HepG2 (cell line): ENCODE measurements at places on chromosomes 16 and 17. TPM values are rescaled to one million over a fixed set of nuclear protein-coding genes. Genes with fewer than 3 reads are reported as not detected.

DNA sequence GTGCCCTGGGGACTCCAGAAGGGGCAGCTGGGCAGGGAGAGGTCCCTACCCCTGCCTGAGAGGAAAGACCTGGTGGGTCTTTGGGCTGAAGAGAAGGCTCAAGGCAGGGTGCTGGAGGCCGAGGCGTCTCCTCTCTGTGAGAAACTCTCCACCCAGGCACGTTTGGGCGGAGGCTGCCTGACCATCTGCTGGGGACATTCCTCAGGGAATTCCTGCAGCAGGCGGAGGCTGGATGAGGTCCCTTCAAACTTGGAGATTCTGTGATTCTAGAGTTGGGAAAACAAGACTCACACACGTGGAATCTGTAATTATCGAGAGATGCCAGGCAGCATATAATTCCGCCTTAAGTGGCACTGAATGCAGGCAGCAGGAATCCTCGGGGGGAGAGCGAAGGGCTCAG lies 21.1 kb upstream of the PHF12 start:
- H3K27ac ChIP-seq = no peak overlapping the region
- H3K4me1 ChIP-seq = peaks cover 36% of the 10 kb centered on the region
- peaks cover 6% of the 10 kb centered on the region for H3K27me3 ChIP-seq
- no peak for DNase-seq

DNA sequence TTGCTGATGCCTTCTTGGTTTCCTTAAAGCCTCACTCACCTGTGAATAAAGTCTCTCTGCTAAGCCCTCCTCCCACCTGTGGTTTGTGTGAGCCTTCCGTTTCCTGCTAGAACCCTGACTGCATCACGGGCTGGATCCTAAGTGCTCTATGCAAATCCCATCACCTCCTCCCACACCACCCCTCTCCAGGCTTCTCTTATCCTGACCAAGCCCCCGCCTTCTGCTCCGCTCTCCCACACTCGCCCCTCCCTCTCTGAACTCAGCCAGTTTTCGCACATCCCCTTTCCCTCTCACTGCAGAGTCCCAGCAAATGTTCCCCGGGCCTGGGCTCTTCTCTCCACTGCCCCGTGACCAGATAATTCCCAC lies 51.8 kb downstream of the PIMREG start:
- no peaks in the 10 kb centered on the region for H3K36me3 ChIP-seq
- H3K27ac ChIP-seq = no peak overlapping the region
- H3K4me1 ChIP-seq = no peaks in the 10 kb centered on the region
- H3K4me3 ChIP-seq = no peak overlapping the region
- no peak for DNase-seq

- no peak for DNase-seq
- H3K27me3 ChIP-seq = peaks cover 16% of the 10 kb centered on the region; the same call in 1 of the 3 replicates
- no peaks in the 10 kb centered on the region for H3K4me1 ChIP-seq
- H3K27ac ChIP-seq = no peak overlapping the region
- no peaks in the 10 kb centered on the region for H3K36me3 ChIP-seq
These were observed 309.8 kb downstream of the XYLT1 start for GRCh38 chr16:17160920-17161431.

GRCh38 chr17:55576237-55576995 lies 65.2 kb upstream of the SMIM36 start:
- no peaks in the 10 kb centered on the region for H3K36me3 ChIP-seq
- peaks cover 3% of the 10 kb centered on the region; the same call in 1 of the 2 replicates for H3K27me3 ChIP-seq
- H3K4me1 ChIP-seq = peaks cover 20% of the 10 kb centered on the region; the same call in 1 of the 2 replicates
- DNase-seq = peak; percentile 28
- no peak overlapping the region for H3K27ac ChIP-seq

DNA sequence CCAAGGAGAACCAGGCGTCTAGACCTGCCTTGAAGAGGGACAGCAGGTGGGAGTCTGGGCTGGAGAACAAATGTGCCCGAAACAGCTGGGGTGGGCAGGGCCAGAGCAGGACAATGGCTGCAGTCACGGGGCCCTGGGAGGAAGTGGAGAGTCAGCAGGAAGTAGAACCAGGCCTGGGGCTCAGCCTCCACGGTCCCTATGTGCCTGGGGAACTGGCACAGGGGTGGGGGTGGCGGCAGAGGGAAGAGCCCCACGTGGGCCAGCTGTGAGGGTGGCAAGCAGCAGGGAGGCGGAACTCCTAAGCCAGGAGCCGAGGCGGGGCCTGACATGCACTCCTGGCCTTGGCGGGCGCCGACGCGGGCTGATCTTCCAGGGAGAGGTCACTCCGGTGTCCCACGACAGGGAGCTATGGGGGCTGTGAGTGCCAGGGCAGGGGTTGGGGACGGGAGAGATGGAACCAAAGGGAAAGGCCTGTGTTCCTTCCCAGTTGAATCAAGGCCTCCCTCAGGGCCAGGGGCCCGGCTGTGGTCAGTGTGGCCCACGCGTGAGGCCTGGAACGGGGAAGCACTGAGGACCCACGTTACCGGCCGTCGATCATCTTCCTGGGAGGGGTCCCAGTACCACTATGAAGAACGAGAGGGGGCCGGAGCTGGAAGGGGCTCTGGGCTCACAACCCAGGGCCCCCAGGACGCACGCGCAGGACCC lies 42.7 kb downstream of the TIMM22 start:
- H3K27ac ChIP-seq = peak overlapping the region; percentile 40
- DNase-seq = no peak
- H3K27me3 ChIP-seq = no peaks in the 10 kb centered on the region
- H3K36me3 ChIP-seq = 0 out of 2 replicates have a peak, but pooled peaks cover 1% of the 10 kb centered on the region

DNA sequence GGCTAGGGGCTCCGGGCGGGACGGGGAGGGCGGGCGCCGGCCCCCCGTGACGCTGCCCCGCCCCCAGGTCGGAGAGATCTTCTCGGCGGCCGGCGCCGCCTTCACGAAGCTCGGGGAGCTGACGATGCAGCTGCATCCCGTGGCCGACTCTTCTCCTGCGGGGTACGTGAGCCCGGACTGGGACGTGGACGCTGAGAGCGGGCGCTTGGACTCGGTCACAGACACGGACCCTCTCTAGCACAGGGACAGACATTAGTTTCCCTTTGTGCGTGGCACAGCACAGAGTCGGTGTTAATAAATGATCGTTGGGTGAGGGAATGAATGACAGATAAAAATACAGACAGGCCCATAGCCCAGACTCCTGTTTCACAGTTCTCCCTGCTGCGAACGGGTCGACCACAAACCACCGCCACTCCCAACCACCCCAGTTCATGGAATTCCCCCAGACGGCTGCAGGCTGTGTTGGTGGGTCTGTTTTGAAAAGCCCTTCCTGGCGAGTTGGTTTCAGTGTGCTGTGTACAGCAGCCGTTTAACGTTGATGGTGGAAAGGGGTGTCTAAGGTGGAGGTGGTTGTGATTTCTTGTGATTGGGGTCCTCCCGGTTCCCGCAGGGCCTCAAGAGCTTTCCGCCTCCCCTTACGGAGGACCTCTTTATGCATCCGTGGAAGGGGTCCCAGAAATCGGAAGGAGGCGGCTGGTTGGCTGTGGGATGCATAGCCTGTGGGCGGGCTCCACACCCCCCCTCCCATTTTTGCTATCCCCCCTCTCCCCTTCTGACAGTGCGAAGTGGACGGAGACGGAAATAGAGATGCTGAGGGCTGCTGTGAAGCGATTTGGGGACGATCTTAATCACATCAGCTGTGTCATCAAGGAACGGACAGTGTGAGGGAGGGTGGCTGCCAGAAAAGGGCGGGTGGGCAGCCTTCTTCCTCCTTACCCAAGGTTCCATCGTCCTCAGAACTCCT lies 2.9 kb downstream of the RNASEK start:
- H3K36me3 ChIP-seq = no peaks in the 10 kb centered on the region
- no peaks in the 10 kb centered on the region; the same call in 1 of the 2 replicates for H3K27me3 ChIP-seq
- H3K4me3 ChIP-seq = peak overlapping the region; percentile 84
- no peak for DNase-seq

- H3K4me3 ChIP-seq = no peak overlapping the region
- no peaks in the 10 kb centered on the region for H3K27me3 ChIP-seq
- peaks cover 86% of the 10 kb centered on the region for H3K4me1 ChIP-seq
- no peak for DNase-seq
- no peak overlapping the region for H3K27ac ChIP-seq
- H3K36me3 ChIP-seq = no peaks in the 10 kb centered on the region
These were observed 33.9 kb upstream of the SEC14L1 start for GRCh38 chr17:77106874-77107358.

DNA sequence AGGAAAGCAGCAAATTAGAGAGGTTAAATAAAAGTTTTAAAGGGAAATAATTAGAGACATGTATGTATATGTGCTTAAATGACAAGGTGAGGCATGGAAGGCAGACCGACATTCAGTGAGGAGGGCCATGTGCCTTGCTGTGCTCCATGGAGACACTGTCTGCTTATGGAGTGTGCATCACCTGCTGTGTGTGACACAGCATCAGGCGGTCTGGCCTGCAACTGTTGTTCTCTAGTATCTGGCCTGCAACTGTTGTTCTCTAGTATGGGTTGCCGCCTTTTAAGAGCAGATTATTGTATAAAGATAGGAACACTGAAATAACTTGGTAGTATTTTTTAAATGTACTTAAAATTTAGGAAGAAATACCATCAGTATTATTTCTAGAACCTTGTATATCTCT lies 225.1 kb downstream of the LGALS9B start:
- H3K27me3 ChIP-seq = no peaks in the 10 kb centered on the region
- H3K4me3 ChIP-seq = no peak overlapping the region
- H3K36me3 ChIP-seq = no peaks in the 10 kb centered on the region
- no peaks in the 10 kb centered on the region for H3K4me1 ChIP-seq

GRCh38 chr17:74276541-74277009 lies 2.5 kb downstream of the DNAI2 start:
- H3K4me1 ChIP-seq = no peaks in the 10 kb centered on the region
- peaks cover 6% of the 10 kb centered on the region for H3K27me3 ChIP-seq
- no peak for DNase-seq
- no peak overlapping the region for H3K27ac ChIP-seq

DNA sequence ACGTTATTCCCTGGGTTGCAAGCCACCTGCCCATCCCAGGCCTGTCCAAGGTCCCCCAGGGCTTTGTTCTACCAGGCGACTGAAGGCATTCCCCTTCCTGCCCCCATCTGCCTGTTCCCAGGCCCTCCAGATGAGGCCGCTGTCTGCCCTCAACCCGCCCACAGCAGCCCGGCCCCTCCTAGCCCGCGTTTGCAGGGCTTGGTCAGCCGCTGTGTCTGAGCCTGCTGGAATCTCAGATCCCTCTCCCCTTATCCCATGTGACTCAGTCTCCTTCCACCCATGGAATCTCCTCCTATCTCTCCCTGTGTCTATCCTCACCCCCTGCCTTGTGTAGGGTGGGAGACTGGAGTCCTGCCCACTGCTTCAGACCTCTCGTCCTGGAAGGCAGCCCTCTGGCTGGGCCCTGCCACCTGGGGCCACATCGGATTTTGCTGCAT lies 186.0 kb upstream of the TNRC6C start:
- H3K36me3 ChIP-seq = no peaks in the 10 kb centered on the region
- no peak overlapping the region for H3K4me3 ChIP-seq
- peaks cover 8% of the 10 kb centered on the region for H3K27me3 ChIP-seq
- H3K4me1 ChIP-seq = no peaks in the 10 kb centered on the region
- no peak overlapping the region for H3K27ac ChIP-seq

DNA sequence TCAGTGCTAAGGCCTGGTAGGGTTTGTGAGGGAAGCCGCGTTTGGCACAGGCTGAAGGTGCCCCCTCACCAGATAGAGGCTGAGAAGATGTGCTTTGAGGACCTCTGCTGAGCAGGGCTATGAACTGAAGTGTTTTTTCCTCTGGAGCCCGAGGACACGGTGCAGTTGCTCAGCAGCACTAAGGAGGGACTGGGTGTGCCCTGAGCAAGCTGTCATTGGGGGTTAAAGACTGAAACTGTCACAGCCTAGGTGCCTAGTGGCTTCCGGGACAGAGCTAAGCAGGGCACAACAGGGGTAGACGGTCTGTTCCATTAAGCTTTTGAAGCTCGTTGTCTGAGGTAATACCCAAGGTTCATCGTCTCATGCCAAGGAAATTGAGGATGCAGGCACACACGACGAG lies 24.8 kb upstream of the ASGR2 start:
- peaks cover 43% of the 10 kb centered on the region for H3K4me1 ChIP-seq
- peak overlapping the region; percentile 62 for H3K27ac ChIP-seq
- no peaks in the 10 kb centered on the region for H3K27me3 ChIP-seq
- H3K4me3 ChIP-seq = no peak overlapping the region
- no peaks in the 10 kb centered on the region for H3K36me3 ChIP-seq
- no peak for DNase-seq

DNA sequence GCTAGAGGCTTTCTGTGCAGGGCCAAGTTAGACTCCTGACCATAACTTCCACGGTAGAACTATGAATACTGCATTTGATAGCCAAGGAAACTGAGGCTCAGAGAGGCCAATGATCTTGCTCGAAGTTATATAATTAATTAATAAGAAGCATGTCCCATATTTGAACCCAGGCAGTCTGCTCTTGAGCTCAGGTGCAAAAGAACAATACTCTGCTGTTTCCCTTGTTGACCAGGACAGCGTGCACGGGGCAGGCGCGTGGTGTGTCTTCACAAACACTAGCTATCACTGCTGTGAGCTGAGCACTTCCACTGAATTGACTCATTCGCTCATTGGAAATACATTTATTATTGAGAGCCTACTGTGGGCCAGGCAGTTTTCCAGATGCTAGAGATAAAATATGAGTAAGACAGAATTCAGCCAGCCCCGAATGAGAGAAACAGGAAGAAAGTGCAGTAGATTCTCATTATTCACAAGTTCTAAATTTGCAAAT lies 1.6 kb downstream of the CHD9 start:
- H3K27ac ChIP-seq = peak overlapping the region; percentile 85
- DNase-seq = peak; percentile 72
- no peaks in the 10 kb centered on the region for H3K36me3 ChIP-seq
- peak overlapping the region; percentile 76 for H3K4me3 ChIP-seq
- peaks cover 89% of the 10 kb centered on the region for H3K4me1 ChIP-seq

- DNase-seq = no peak
- peaks cover 40% of the 10 kb centered on the region for H3K27me3 ChIP-seq
- no peak overlapping the region for H3K4me3 ChIP-seq
- H3K27ac ChIP-seq = no peak overlapping the region
- peaks cover 17% of the 10 kb centered on the region for H3K4me1 ChIP-seq
These were observed 1.9 kb downstream of the NECAB2 start for GRCh38 chr16:83969771-83970429.

- H3K4me1 ChIP-seq = peaks cover 91% of the 10 kb centered on the region
- DNase-seq = peak; percentile 49
- H3K4me3 ChIP-seq = peak overlapping the region; percentile 89
- no peaks in the 10 kb centered on the region; the same call in 2 of the 3 replicates for H3K27me3 ChIP-seq
These were observed 12.4 kb downstream of the STX1B start for GRCh38 chr16:30997725-30998711.

DNA sequence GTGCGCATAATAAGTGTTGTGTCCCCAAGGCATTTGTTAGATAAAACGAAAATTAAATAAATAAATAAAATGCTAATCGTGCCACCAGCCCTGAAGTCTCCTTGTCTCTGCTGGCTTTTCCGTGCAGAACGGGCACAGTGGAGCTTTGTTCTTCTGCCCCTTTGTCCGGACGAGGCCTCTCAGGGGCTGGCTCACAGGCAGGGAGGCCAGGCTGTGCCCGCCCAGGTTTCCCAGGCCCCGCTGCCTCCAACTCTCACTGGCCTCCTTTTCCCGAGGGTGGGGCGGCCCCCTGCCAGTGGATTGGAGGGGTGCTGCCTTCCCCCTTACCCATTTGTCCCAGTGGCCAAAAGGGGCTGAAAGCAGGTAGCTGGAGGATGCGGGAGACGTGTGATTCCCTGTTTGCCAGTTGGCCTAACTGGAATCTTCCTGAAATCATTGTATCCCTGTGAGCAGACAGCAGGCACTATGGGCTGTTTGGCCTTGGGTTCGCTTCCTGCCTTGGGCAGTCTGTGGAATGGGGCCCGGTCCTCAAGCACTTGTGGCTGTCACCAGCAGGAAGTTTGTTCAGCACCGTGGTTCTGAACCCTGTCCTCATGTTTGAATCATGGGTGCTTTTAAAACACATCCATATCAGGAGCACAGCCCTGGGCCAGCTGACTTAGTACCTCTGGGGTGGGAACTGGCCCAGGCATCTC lies 64.4 kb downstream of the KSR1 start:
- peaks cover 72% of the 10 kb centered on the region for H3K4me1 ChIP-seq
- H3K4me3 ChIP-seq = no peak overlapping the region
- H3K36me3 ChIP-seq = no peaks in the 10 kb centered on the region

The TOB1 gene
- total RNA-seq = 19.4 and 21.9 TPM in 2 replicates

The PRR29 gene
- total RNA-seq = 0.07 and 0.11 TPM in 2 replicates

The TBC1D26 gene
- total RNA-seq = not detected in 2 replicates

The CDH13 gene
- not detected in 2 replicates for total RNA-seq

The PRAC2 gene
- not detected in 2 replicates for total RNA-seq
